ENCODE measurements at places on chromosomes 7 and 10.

- no peak for DNase-seq
Observed at GRCh38 chr7:112951070-112951469, 135.6 kb downstream of the GPR85 start.

DNA sequence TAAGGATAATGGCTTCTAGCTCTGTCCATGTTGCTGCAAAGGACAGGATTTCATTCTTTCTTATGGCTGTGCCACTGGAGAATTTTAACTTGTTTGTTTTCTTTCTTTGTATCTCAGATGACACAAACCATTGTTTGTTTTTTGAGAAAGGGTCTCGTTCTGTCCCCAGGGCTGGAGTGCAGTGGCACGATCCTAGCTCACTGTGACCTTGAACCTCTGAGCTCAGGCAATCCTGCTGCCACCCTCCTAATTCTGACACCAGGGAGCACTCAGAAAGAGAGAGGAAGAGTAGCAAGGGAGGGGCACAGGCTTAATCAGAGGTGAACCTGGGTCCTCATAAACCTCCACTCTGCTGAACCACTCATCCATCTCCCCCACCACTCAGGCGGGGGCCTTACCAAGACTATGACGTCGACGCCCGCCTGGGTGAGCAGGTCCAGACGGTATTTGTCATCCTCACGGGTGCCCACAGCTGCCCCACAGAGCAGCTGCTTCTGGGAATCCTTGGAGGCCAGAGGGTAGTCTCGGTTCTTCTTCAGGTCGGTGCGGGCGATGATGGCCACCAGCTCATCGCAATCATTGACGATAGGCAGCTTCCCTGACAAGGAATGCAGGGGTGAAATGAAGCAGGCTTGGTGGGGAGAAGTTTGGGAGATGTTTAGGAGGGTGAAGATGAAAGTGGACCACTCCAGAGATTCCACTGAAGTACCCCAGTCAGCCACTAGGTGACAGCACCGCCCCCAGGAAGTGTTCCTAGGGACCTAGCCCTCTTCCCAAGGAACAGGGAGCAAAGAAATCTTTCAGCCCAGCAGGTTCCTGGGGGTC lies 11.6 kb downstream of the IMPDH1 start:
- DNase-seq, result peak; percentile 46

DNA sequence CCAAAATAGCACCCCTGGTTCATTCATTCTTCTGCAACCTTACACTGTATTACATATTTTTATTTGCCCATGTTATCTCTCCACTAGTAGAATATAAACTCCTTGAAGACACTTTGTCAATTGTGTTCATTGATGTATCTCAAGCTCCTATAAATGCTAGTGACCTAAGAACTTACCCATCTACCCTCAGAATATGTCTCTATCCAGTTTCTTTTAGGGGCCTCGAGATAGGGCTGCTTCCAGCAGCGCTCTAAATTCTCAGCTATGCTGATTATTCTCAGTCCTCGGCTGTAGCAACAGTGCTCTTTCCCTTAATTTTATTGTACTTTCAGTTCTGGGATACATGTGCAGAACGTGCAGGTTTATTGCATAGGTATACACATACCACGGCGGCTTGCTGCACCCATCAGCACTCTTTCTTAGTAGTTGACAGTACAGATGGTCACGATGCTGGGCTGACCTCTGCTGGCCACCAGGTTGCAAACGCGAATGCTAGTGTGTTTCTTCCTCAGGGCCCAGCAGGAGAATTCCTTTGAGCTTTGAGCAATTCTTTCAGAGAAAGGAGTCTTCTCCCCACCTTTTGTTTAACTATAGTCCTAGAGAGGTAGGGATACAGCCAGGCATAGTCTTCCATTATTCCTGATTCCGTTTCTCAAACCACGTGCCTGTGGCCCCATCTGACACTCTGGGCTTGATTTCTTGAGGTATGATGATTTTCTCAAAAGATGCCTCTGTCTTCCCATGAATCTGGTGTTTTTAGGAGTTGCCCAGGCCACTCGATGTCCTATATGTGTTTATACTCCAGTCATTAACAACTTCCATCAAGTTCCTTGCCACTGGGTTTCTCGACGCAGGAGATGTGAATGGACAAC lies 49.1 kb upstream of the CDC14C start:
- peak; percentile 26 for DNase-seq

GRCh38 chr7:158204453-158204852 lies 383.2 kb downstream of the PTPRN2 start:
- no peak for DNase-seq

GRCh38 chr10:44173608-44173894 lies 211.3 kb downstream of the CXCL12 start:
- no peak for DNase-seq

- no peak for DNase-seq
Observed at GRCh38 chr10:33031815-33032653, 74.0 kb upstream of the ITGB1 start.

Measured in activated CD8-positive, alpha-beta T cell treated with anti-CD3 and anti-CD28 coated beads, Interleukin-2, amount 10 ng/mL, durations not matched to agents 7 days and 5 days (primary cell).